Activated naive CD4-positive, alpha-beta T cell treated with Interleukin-2 at 50 U/mL for 16 hours (primary cell): ENCODE measurements at places on chromosomes 7 and 10.

GRCh38 chr10:25036381-25036780 is 20.0 kb downstream of the THNSL1 start:
- DNase-seq: no peak

GRCh38 chr10:132575320-132576201 is 38.0 kb downstream of the INPP5A start:
- DNase-seq: peak; percentile 30

DNA sequence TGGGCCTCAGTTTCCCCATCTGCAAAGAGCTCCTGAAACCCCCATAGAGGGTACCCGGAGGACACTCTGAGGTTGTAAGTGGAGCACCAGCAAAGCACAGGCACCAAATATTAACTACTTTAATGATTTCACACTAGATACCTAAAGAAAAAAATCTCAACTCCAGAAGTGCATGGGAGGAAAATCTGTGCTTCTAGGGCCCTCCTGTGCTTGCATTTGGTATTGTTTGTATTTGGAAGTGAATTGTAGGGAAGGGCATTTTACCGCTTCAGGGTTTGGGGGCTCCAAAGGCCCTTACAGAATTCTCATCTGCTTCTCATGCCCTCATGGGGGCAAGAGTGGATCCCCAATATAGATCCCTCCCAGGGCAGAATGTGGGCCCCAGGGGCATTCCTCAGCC is 22.4 kb upstream of the DRGX start:
- DNase-seq: no peak

DNA sequence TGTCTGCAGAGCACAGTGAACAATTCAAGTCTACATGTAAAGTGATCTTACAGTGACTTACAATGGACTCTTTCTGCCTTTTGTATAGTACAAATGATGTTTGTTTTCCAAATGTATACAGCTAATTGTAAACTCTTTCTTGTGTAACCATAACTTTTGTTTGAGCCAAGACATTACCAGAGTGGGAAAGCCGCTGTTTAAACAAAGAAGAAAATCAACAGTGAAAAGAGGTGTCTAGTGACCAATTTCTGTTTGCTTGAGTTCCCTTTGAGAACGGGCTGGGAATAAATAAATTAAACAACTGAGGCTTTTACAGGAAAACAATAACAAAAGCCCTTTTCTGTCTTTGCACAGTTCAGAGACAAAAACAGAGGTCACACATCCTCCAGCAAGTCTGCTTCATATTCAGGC is 1163.4 kb downstream of the CNTNAP2 start:
- no peak for DNase-seq

- DNase-seq: no peak
These were observed 611.8 kb downstream of the SORCS3 start for GRCh38 chr10:105252911-105253310.

DNA sequence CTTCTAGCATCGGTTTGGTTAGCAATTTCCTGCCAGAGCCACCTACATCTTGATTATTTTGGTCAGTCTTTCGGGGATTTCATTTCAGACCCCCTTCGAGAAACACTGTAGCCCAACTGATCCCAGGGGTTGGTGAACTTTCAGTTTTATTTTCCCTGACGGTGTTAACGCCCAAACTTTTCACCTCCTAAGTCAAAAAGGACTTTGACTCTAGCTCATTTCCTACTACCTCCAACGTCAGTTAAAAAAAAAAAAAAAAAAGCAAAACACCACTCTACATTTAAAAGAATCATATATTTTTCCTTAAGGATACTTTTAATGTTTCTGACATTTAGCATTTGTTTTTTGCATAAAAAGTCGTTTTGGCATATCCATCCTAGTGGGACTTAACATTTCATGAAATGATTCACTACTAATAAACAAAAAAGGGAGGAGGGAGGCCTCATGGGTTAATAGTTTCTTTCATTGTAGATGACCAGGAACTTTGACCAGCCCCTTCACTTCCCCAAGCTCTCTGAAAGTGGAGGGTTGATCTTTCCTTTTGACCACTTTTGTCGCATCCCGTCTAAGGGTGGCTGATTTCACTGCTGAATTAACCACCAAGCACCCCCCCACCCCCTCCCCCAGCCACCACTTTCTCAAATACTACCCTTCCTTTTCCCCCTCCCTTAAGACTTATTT is 764 bp upstream of the TCF7L2 start:
- DNase-seq: no peak

DNA sequence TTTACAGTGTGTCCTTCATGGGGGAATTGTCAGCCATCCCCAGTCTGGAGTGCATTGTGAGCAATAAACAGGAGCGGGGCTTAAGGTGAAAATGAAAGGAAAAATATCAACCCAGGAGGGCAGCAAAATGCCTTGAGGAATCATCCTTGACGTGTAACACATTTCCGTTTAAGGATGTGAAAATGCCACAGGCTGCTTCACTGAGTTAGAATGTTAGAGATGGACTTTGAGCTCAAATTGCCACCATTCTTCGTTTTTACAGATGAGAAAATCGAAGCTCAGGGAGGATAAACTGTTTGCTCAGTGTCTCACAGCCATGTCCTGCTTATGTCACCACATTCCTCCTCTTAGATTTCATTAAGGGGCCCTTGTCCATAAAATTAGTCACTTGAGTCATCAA is 23.1 kb downstream of the SORCS3 start:
- no peak for DNase-seq

DNA sequence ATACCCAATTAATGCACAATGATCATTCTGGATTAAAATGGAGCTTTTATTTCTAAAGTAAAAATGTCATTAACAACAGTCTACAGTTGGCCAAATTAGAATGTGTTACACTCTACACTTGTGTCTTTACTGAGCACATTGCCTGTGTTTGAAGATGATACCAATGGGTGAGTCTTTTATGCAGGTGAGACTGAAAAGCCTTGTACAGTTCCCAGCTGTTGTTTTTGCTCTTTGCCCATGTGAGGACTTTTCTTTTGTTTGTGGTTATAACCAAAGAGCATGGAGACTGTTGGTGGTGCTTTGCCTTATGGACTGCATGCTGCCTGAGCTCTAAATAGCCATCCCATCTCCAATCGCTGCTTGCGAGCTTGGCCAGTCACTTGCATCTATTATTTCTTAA is 264.5 kb downstream of the GATA3 start:
- DNase-seq: no peak

GRCh38 chr7:53110425-53110824 is 75.0 kb downstream of the POM121L12 start:
- no peak for DNase-seq

DNA sequence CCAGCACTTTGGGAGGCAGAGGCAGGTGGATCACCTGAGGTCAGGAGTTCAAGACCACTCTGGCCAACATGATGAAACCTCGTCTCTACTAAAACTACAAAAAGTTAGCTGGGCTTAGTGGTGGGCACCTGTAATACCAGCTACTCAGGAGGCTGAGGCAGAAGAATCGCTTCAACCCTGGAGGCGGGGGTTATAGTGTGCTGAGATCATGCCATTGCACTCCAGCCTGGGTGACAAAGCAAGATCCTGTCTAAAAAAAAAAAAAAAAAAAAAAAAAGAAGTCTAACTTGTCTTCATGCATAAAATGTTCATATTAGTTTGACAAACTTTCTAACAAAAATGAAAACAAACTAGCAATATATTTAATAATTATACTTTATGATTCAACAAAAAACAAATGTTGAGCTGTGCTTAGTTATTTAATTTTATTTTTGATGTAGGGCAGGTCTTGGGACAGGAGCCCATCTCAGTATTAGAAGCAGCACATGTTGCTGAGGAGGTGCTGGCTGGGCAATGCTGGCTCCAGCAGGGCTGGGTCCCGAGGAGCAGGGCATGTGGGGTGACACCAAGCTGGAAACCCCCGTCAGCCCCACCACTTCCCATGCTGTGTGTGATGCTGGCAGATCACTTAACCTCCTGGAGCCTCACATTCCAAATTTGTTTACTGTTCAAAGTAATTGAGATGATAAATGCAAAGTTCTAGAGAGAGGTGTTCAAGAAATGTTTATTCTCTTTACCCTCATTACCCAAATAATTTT is 335.3 kb upstream of the KLF6 start:
- peak; percentile 45 for DNase-seq
